Glomerular endothelial cell (primary cell): ENCODE measurements at places on chromosomes 12 and 14.

DNA sequence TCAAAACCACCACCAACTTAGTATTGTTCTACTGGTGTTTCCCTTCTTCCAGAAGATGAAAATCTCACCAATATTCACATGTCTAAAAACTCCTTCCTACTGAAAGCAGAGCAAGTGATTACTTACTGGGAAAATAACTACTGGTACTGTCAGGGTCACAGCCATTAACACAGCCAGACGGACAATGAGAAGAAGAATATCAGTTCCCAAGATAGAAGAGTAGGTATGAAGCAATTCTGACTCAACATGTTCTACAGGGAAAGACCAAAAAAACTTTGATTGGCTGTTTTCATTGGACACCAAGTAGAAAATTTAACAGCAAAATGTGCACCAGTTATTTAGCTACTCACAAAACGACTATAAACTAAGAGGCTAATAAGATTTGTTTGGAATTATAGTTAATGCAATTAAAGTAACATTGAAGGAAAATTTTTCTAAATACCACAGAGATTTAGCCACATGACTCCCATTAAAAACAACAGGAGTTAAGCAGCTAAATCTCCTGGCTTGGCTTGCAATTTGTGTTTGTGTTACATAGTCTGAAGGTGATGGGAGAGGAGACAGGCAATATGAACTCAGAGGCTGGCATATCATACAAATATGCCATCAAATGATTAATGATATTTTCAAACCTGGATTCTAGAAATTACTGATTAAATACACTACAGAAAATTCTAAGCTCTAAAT is 9.5 kb downstream of the SLC38A2 start:
- no peak for DNase-seq

GRCh38 chr14:99497894-99498293 is 16.7 kb downstream of the CCNK start:
- DNase-seq, result no peak

- no peak for DNase-seq
Observed at GRCh38 chr14:93728651-93729016, 59.7 kb downstream of the PRIMA1 start.

DNA sequence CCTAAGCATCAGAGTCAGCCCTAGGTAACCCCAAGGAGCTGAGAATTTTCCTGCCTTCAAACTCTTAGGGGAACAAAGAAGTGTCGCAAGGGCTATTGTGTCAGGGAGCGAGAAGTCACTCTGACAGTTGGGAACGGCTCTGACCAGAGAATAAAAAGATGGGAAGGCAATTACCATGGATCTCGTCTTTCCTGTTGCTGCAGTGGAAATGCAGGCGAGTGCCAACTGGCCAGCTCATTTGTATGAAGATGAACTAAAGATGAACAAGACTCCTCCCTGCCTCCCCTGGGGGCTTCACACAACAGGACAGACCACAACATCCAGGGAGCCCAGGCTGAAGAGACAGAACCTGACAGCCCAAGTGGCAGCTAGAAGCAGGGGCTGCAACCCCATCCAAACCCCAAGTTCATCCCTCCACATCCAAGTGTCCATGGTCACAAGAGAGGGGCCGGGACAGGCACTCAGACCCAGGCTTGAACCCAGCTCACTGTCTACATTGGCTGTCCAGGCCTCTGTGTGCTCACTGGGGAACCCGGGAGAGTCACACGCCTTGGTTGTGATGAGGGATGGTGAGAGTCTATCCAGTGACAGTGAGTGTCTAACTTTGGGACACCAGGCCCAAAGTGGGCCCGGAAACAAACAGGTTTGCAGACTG is 322.4 kb downstream of the BCL11B start:
- no peak for DNase-seq

DNA sequence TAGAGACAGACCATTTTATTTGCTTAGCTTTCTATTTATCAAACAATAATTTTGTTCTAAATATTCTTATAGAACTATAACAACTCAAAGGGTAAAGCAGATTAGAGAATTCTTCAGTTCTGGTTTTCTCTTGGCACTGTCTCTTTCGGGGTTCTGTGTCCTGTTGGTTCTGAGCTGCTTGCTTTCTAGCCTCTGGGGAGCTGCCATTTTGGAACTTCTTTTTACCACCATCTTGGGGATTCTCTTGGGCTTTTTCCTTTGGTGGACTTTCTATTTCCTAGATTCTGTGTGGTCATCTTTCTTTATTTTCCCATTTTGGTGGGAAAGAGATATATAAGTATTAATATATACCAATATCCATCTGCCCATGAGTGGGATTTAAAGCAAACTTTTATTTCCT is 467.7 kb downstream of the PCNX1 start:
- no peak for DNase-seq

- DNase-seq, result no peak
Observed at GRCh38 chr12:103672401-103673119, 85.5 kb downstream of the STAB2 start.

- no peak for DNase-seq
Observed at GRCh38 chr14:65566820-65567522, 154.4 kb downstream of the FUT8 start.

DNA sequence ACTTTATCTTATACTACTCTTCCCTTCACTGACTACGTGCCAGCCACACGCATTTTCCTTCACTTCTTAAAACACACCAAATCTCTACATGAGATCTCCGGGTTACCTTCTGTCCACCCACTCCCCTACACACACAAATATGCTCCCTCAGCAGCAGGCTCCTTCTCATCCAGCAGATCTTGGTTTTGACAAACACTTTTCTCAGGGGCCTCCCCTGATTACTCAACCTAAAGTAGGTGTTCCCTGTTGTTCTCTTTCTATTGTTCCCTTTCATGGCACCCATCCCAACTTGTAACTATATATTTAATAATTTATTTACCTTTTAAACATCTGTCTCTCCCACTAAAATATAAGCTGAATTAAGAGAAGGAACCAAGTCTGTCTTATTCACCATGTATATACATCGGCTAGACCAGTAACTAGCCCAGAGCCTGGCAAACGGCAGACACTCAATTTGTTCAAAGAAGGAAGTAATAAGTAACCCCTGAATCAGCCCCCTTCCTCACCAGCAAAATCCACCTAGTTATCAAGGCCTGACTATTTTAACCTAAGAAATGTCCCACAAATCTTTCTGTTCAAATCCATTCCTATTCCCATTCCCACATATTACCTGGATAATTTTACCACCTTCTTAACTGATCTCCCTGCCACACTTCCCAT is 2.7 kb downstream of the C2CD5 start:
- DNase-seq, result no peak

- DNase-seq, result peak; percentile 70
Observed at GRCh38 chr12:19643635-19644034, 204.3 kb downstream of the AEBP2 start.

DNA sequence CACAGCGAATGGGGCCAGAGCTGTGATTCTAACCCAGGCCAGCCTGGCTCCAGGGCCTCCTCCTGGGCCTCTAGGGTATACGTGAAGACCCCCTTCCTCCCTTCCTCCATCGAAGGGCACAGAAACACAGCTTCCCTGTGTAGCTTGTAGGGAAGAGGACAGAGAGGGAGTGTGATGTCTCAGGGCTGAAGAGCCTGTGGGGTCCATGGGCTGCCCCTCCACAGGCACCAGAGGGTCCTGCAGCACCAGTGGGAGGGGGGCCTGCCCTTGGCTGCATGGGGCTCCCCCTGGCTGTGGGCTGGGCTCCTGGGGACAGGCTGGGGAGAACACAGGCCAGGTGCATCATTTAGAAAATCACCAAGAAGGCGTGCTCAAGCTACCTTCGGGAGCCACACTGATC is 178.5 kb downstream of the CALM1 start:
- DNase-seq, result no peak

- no peak for DNase-seq
Observed at GRCh38 chr12:52285172-52285745, 6.1 kb downstream of the KRT81 start.

DNA sequence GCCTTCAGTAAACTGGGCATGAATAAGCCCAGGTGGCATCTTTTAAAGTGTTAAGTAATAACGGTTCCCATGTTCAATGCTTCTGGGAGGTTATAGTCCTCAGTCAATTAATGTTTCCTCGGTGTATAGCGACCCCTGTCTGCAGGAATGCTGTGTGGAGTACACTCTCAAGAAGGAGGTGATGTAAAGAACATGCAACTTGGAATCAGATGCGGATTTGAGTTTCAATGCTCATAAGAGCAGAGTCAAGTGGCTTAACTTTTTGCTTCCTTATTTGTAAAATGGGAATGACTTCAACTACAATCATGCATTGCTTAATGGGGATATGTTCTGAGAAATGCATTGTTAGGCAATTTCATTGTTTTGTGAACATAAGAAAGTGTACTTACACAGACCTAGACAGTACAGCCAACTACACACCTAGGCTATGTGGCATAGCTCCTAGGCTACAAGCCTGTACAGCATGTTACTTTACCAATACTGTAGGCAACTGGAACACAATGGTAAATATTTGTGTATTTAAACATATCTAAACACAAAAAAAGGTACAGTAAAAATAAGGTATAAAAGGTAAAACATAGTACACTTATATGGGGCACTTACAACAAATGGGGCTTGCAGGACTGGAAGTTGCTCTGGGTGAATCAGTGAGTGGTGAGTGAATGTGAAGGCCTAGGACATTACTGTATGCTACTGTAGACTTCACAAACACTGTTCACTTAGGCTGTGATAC is 6.7 kb upstream of the MRPS35 start:
- DNase-seq, result peak; percentile 80

DNA sequence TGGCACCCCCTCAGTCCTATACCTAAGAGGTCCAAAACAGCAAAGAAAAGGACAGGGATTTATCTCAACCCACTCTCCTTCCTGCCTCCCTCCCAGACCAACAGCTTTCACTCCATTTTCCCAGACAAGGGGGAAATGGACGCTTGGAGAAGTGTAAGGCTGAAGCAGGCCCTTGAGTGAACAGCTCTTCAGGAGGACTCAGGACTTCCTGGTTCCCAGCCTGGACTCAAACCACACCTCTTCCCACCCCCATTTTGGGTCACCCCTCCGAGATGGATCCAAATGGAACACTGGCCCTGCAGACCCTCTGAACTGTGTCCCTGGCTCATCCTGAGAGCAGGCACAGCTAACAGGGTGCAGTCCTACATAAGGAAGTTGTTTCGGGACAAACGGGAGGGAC is 2.7 kb downstream of the KMT2D start:
- no peak for DNase-seq

DNA sequence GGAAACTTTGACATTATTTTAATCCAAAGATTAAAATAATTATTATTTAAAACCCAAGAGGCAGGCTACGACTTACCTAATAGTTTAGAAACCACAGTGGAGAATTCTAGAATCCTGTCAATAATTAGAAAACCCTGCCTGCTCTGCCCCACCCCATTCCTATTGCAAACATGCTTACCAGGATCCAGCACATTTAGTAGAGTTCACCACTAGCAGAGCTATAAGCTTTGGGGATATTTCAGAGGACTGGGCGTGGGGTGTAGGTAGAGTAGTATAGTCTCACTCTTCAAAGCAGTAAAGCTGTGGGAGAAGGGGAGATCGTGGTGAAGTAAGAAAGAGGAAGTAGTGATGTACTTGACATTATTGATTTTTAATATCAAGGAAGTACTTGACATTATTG is 100.3 kb downstream of the FIGNL2 start:
- DNase-seq, result no peak

- DNase-seq, result no peak
Observed at GRCh38 chr12:113235976-113236375, 14.7 kb downstream of the TPCN1 start.

GRCh38 chr12:7935590-7936581 is at the start of gene SLC2A3:
SLC2A3 (minus strand) TSS chr12:7936187; CDS start chr12:7936034, 153 bp downstream.
- no peak for DNase-seq

- no peak for DNase-seq
Observed at GRCh38 chr12:10285919-10286318, 21.8 kb upstream of the KLRD1 start.

GRCh38 chr12:99057670-99058069 is 412.6 kb downstream of the APAF1 start:
- no peak for DNase-seq

DNA sequence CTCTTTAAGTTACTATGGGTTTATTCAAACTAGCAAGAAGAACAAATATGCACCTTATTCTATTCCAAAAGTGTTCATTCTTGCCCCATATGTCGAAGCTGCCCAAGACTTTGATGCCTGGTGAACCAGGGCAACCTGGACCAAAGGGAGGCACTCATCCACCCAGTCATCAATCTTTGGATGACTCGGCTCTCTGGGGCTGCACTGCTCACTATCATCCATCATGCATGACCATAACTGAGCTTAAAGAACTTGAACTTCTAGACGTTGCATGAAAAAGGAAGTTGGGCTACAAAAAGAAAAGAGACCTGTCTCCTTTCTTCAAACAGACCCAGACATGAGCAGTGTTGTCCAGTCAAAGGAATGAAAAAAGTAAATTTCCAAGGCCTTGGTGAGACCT is 1.2 kb downstream of the KRT4 start:
- DNase-seq, result no peak

- DNase-seq, result no peak
Observed at GRCh38 chr12:107169200-107169599, 75.9 kb upstream of the CRY1 start.

GRCh38 chr12:105025890-105026289 is 39.8 kb downstream of the NOPCHAP1 start:
- no peak for DNase-seq

DNA sequence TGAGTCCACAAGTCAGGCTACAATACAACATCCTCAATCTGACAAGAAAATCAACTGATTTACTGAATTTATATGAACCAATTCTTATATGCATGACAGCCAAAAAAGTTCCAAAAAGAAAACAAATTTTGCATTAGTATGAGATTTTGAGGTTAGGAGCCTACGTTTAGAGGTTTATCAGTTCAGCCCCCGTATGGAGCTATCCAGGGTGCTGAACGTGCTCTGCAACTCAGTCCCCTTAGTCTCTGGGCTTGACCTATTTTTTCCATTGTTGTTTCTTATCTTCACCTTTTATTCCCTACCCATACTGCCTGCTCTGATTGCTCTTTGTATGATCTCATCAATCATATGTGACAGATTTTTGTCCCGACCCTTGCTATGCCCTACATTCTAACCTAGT is 693.0 kb downstream of the NRXN3 start:
- DNase-seq, result no peak

GRCh38 chr12:75913502-75914351 is 117.8 kb downstream of the PHLDA1 start:
- DNase-seq, result no peak

DNA sequence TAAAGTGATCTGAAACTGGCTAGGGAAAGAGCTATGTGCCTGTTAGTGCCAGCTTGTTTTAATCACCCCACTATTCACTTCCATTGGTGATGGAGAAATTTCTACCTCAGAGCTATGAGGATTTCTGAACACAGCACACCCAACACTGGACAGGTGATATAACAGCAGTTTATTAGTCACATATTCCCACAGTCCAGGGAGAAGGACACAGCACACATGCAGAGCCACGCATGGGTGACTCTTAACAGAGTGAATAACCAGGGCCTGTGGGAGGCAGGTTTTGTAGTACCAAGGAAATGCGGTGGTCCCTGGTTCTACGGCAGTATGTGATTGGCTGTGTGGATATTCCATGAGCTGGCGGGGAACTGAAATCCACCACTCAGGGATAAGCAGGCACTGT is 455.1 kb downstream of the BTG1 start:
- DNase-seq, result no peak

DNA sequence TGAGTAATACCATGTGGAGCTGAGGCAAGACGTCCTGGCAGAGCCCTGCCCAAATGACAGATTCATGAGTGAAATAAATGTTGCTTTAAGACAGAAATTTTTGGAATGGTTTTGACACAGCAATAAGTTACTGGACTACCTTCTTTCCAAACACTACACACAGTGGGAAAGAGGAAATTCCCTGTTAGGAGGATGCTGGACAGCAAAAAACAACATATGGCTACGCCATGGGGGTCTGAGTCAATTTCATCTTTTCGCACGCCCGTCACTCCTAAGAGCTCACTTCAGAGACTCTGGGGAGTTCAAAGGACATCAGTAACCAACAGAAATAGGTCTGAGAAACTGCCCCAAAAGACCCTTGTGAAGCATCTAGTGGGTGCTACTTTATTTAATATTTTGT is 55.4 kb downstream of the TMEM132C start:
- no peak for DNase-seq
